Activated naive CD4-positive, alpha-beta T cell treated with anti-CD3 and anti-CD28 coated beads, Interleukin-2, amount 50 U/mL, for 72 hours (primary cell): ENCODE measurements at places on chromosomes 6 and 20. TPM values are rescaled to one million over a fixed set of nuclear protein-coding genes. Genes with fewer than 3 reads are reported as not detected.

Gene SNAP25
- 0.61 TPM for total RNA-seq

Gene BMP7
- total RNA-seq = not detected

Gene MCCD1
- not detected for total RNA-seq

Gene FAM83C
- not detected for total RNA-seq

Gene PTCRA
- total RNA-seq = not detected

Gene ARMH2
- total RNA-seq = not detected

Gene CYP39A1
- total RNA-seq = not detected

Gene TPD52L1
- 1.6 TPM for total RNA-seq

Gene CNR1
- not detected for total RNA-seq

Gene TBCC
- 14.2 TPM for total RNA-seq

Gene SLC32A1
- total RNA-seq = not detected

Gene POU5F1
- total RNA-seq = not detected

Gene SLC35F1
- total RNA-seq = not detected

Gene PAK5
- not detected for total RNA-seq

Gene PEX6
- total RNA-seq = 7.9 TPM

Gene C20orf96
- 10.1 TPM for total RNA-seq

Gene NRN1
- total RNA-seq = 25.1 TPM

Gene COL21A1
- not detected for total RNA-seq

Gene SDHAF4
- total RNA-seq = 13.3 TPM

Gene POPDC3
- not detected for total RNA-seq
